ENCODE measurements at places on chromosomes 1 and 21. TPM values are rescaled to one million over a fixed set of nuclear protein-coding genes. Genes with fewer than 3 reads are reported as not detected.

Gene C1QA
- total RNA-seq = 0.55 TPM

Gene ABCG1
- total RNA-seq = 0.93 TPM

Gene ETNK2
- 4.2 TPM for total RNA-seq

Gene HSPB7
- total RNA-seq = not detected

Gene MYCL
- not detected for total RNA-seq

Gene OR10J4
- total RNA-seq = not detected

Gene FRRS1
- total RNA-seq = 0.55 TPM
